ENCODE measurements at places on chromosomes 2 and 18.

DNA sequence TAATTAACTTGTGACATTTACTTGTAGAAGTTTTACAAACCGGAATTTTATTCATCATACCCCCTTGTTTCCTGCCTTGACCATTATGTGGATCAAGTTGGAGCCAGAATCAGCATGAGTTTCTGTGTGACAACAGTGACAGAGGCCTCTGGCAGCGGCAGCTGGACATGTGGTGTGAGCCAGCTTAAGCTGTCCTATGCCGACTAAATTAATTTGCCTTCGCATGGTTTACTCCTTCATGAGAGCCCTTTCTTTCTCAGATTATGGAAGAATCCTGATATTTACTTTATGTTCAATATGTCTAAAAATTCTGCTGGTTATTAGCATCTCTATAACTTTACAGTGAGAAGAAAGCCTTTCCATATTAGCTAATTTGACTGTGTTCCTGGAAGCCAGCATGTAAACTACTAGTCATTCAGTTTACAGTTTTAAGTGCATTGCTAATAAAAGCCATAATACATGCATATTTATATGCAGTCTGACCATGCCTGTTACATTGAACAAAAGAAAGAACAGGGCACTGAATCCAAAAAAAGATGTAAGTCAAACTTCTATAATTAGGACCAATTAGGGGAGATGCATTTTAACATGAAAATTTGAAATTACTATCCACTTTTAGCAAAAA is 495.8 kb upstream of the ACVR2A start:
- no peak for DNase-seq

GRCh38 chr2:142131010-142131669 is at the start of gene LRP1B:
Gene LRP1B, minus strand, starts transcription at chr2:142131016. Its CDS starts 287 bp downstream, at chr2:142130729.
- peak; percentile 10 for DNase-seq

- no peak for DNase-seq
Measured at GRCh38 chr2:233572468-233572867, 5.9 kb upstream of the USP40 start.

- DNase-seq: no peak
Measured at GRCh38 chr2:130338793-130339345, 3.8 kb upstream of the IMP4 start.

DNA sequence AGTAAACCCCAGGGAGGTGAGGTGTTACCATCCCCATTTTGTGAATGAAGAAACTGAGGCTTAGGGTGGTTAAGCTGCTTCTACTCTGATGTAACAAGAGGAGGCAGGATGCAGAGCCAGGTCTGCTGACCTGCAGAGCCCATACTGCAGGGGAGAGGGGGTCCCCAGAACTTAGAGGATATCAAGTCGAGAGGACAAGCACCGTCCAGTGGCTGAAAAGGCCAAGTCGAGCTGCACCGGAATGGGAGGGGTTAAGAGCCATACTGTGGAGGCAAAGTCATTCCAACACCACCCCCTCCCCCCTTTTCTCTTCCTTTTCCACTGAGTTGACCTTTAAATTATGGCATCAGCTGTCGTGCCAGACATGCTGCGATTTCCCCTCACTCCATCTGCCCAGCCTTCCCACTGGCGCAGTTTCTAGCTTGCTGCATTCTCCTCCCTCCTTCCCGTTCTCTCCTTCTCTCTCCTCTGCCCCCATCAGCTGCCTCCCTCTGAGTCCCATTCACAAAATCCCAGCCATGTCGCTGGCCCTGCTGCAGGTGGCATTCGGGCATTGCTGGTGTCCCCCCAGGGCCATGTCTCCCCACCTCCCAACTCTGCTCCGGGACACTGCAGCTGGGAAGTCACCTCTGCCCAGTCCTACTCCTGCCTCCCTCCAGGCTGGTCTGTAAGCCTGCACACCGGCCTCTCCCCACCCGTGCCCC is 346.9 kb downstream of the DYSF start:
- DNase-seq: no peak

GRCh38 chr2:113201496-113202304 is 27.9 kb downstream of the PSD4 start:
- DNase-seq: no peak

DNA sequence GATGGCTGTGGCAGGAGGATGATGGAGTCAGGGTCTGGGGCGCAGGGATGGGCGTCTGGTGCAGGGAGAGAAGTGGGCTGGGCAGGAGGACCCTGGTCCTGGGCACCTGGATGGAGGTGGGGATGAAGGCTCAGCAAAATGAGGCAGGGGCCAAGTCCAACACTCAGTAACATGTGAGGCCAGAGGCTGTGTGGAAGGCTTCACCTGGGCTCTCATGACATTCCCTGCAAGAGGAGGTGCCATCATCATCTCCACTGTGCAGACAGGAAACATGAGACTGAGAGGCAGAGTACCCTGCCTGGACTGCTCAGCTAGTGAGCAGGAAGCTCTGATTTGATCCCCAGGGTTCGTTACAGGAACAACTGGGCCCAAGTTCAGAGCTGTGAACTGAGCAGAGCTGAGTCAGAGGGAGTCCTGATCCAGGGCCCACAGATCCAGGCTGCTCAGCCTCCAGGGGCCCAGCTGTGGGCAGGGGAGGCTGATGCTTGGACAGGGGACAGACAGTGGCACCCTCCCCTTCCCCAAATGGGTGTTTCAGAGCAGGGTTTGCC is 36.9 kb downstream of the HJURP start:
- DNase-seq: no peak

GRCh38 chr2:121019756-121020155 is 265.2 kb downstream of the TFCP2L1 start:
- no peak for DNase-seq

DNA sequence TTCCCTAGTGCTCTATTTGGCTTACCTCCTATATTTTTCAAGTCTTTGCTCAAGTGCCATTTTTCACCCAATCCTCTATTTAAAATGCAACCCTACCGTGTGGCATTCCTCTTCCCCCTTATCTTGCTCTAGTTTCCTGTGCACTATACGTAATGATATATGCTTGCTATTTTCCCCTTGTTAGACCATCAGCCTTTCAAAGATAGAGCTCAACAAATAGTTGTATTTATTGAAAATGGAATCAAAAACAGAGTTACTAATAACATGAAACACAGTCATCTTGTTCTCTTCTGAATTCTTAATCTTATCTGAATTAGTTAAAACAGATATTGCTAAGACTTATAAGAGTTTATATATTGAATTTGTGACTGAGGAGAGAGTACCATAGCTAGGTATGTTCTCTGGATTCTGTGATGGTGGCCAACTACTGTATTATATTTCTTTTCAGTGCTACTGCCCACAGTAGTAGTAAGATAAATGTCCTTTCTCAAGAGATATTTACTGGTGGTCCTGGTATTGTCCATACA is 55.3 kb downstream of the CAB39 start:
- DNase-seq: no peak

- DNase-seq: no peak
Measured at GRCh38 chr2:95079199-95079683, 42.4 kb downstream of the MRPS5 start.

DNA sequence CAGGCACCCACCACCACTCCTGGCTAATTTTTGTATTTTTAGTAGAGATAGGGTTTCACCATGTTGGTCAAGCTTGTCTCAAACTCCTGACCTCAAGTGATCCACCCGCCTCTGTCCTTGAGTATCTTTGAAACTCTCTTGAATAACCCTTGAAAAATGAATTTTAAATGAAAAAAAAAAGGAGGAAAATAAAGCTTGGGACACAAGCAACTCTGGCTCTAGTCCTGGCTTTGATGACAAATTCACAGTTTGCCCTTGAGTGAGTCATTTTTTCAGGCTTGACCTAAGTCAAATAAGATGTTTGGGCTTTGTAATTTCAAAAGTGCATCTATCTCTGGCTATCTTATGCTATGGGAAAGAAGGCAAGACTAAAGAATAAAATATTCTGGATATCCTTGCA is 79.0 kb upstream of the TRIB2 start:
- DNase-seq: peak; percentile 58

DNA sequence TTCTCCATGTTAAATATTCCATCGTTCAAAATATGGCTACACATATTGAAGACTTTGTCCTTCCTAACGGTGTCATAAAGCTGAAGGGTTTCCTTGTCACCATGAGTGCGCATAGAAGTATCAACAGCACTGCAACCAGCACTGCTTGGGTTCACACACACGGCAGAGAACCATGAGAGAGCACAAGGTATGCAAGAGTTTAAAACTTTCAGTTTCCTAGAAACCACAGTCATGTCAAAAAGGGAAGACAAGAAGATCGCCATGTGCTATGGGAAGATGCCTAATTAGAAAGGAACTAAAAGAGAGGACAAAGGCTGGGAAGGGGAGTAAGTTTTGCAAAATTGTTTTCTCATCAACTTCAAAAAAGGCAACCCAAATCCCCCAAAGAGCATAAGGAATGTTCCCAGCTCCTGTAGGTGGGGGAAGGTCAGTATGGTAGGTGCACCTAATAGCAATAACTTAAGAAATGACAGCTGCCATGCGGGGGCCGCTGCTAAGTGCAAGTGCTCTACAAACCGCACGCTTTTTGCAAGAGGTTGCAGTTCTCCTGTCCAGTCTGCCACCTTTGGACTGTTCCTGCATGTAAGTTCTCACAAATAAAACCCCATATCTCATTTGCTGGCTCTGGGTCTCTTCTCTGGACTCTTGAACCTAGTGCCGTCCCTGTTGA is 136.8 kb downstream of the TMEM163 start:
- no peak for DNase-seq

- no peak for DNase-seq
Measured at GRCh38 chr2:10347562-10347948, 44.9 kb downstream of the HPCAL1 start.

DNA sequence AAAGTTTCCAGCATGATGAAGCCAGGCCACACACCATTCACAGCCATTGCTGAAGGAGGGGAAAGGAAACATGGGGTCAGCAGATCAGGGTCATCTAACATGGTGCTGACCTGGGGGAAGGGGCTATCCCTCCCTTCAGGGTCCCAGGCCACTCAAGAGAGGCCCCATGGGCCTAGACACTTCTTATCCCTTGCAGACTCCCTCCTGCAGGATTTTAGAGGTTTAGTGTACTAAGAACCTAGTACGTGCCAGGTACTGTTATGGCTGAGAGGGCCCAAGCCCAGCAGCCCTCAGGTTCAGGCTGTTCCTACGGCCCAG is 8.8 kb downstream of the KHK start:
- no peak for DNase-seq

DNA sequence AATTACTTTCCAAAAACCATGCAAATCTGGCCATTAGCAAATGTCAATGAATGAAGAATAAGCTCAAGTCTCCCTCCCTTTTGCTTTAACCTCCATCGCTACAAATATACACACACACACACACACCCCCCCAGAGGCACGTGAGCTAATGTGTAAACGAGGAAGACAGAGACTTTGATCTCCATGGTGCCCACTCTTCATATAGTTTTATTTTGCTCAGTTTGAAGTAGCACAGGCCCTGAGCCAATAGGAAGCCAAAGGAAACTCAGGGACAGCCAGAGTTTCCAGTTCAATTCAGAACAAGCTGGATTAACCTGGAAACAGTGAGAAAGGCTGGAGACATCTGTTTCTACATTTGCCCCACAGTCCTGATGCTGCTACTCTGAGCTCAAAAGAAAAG is 248.4 kb upstream of the MEIS1 start:
- DNase-seq: no peak

GRCh38 chr2:62184512-62185230 is 11.2 kb upstream of the B3GNT2 start:
- DNase-seq: no peak

- peak; percentile 25 for DNase-seq
Measured at GRCh38 chr2:225122583-225123486, 80.6 kb upstream of the DOCK10 start.

DNA sequence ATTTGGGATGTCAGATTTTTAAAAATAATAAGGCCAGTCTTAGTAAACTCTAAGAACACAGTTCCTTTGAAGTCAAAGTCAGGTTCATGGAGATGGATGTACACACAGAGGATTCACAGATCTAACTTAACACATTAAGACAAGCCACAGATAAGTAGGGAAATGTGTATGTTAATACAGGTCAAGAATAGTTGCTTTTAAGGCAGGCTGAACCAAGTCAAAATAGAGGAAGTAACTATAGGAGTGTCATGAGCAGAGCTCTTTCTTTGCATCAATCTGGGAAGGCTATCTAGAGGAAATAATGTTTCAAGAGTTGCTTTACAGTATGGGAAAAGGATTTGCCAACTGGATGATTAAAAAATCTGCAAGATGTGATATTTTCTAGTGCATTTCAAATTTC is 128.0 kb upstream of the FBXO11 start:
- no peak for DNase-seq

GRCh38 chr2:138503652-138504051 is 2.1 kb downstream of the SPOPL start:
- no peak for DNase-seq

DNA sequence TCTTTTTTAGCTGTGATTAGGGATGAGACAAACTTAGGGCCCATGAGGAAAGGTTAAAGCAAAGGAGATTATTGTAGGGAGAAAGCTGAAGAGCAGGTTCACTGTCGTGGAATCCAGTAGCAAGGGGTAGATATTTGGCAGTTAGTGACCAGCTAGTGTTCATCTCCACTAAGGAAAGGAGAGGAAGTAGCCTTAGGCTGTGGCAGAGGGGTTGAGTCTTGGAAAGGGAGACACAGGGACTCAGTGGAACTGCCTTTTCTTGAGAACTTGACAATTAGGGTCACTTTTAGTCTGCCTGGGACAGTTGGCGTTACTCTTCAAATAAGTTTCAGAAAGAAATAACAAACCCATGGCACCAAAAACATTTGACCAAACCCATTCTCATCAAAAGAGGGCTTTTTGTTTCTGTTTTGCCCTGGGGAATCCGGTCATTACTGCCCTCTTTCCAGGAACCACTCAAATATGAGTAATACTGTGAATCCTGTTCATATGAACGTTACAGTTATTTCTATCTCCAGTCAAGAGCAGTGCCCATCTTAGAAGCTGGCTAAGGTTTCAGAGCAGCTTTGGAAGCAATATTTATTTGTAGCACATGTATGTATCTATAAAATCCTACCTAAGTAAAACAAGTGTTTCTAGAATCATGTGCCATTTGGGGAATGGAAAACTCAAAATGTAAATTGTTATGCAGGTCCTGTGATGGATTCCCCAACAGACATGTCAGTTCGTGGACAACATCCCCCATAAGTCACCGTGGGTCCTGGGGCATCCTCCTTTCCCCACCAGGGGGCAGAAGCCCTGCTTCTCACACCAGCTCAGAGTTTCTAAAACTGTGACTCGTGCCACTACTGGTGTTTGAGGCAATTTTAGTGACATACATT is 77.3 kb upstream of the PHLPP1 start:
- no peak for DNase-seq

DNA sequence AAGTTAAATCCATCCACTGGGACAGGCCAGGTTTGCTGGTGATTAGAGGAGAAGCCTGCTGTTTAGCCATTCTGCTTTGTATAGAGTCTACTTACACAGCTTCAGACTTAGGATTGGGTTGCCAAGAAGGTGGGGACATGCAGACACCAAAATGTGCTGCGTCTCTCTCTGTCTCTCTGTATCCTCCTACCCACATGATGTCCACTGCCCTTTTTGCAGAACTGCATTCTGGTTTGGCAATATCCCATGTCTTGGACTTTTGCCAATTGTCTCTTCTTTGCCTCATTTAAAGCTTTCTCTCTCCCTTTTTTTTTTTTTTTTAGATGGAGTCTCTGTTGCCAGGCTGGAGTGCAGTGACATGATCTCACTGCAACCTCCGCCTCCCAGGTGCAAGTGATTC is 261.1 kb upstream of the FN1 start:
- DNase-seq: no peak
